ENCODE measurements at places on chromosomes 2 and 18. TPM values are rescaled to one million over a fixed set of nuclear protein-coding genes. Genes with fewer than 3 reads are reported as not detected.

DNA sequence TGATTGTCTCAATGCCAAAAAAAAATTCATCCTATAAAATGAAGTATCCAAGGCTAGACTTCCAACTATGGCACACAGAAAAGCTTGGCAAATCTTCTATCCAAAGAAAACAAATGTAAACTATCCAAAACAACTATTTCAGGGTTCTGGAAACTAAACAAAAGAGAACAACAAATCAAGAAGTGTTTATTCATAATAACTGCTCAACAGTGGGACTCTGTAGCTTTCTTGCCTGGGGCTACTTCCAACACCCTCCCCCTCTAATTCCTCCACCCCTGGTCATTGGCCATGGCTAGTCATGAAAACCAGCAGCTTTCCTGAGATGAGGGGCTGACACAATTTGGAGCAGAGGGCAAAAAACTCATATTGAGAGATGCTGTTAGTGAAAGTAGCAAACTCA, 107.0 kb downstream of the EXOC6B start:
- no peak for DNase-seq

DNA sequence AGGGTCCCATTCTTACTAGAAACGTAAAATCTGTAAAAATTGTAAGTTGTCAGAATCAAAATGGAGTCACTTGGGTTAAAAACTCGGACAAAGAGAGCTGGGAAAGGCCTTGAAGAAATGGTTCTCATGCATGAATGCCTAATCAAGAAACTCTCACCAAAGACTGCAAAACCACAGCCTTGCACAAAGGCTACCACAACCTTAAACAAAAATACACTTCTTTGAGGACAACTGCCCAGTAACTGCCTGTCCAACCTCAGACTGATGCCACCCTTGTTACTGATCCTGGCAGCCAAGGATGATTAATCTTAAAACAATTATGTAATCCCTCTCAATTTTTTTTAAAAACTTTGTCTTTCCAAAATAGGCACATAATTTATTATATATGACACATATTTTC, 299.3 kb downstream of the CCDC85A start:
- no peak for DNase-seq

GRCh38 chr2:128272601-128273468, 45.8 kb downstream of the HS6ST1 start:
- no peak for DNase-seq

The MYO3B gene
- 0.38 TPM for total RNA-seq

- DNase-seq, result no peak
Observed at GRCh38 chr18:50401888-50402287, 27.0 kb downstream of the SKA1 start.

The SNRNP27 gene
- 63.3 TPM for total RNA-seq

The IL36A gene
- not detected for total RNA-seq

GRCh38 chr18:30775629-30776028, 266.9 kb downstream of the DSC3 start:
- DNase-seq, result no peak

DNA sequence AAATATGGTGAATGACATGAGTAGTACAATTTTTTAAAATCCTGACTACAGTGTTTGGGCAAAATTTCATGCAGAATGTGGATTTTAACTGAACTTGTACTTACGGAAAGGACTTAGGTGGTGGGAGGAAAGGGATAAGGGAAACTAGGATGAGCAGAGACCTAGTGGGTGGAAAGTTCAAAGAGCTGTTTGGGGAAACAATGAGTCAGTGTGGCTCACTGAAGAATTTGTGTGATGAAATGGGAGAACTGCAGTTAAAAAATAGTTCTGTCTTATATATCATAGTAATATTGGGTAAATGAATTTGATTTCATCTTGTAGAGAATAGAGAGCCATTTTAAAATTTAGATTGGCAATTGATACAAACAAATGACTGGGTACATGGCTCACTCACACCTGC, 220.1 kb upstream of the CTAGE1 start:
- no peak for DNase-seq

DNA sequence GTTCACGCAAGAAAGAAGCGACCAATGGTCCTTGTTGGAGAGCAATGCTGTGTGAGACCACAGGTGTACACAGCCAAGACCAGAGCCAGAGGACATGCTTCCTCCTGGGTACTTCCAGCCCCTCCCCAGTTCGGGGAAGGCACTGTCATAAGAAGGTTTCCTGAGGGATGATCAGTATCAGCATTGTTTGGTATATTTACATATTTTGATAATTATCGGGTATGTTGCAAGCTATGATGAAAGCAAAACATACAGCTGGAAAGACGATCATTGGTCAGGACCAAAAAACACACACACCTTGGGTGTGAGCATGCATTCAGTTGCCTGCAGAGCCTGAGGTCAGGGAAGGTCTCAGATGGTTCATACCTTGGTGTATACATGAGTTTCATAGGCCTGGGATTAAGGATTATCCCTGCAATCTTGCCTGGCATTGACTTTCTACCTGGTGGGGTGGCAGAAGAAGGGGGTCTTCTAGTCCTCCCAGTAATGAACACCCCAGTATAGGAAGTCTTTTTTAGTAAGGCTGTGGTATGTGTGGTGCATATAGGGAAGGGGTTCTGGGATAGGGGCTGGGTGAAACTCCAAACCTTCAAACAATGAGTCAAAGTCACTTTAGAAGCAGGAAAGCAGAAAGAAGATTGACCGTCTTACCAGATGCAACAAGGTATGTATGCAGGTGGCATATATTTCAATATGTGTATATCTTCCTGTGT, 2.9 kb downstream of the SERPINB2 start:
- DNase-seq, result no peak

DNA sequence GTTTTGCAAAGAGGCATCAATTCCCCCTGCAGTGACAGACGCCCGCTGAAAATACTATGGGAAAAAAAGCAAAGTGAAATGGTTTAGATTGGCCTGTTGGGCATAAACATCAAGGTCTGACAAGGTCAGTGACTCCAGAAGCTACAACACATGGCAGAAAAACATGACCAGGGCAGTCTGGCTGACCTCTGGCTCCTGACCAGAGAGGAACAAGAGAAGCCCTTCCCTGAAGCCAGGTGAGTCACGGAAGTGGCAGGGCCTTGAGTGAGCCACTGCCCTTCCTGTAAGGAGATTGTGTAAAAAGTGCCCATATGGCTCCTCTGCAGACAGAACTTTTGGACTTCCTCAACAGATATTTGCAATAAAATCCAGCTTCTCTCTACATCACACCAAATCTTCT, 72.0 kb downstream of the DNER start:
- no peak for DNase-seq

DNA sequence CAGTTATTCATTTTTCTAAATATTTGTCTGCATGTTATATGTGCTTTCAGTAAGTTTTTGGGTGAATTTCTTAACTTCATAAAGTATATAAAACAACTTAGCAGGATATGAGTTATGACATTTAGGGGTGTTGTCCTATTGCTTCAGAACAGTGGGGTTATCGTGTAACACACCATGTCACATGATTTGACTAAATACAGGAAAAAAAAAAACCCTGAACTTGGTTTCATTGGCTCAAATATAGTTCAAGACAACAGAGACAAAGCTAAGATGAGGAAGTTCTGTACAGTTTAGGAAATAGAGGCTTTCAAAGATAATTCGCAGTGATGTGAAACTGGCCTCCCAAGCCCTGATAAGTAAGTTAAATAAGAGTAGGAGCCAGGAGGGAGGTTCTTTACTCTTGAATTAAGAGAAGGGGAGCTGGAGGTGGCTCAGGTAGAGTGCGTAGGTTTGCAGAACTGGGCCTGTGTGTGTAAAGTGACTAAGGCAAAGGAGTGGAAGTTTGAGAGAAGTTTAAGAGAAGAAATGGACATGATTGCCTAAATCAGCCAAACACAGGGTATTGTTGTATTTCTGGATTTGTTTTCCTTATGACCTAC, 53.9 kb downstream of the LIMS1 start:
- no peak for DNase-seq

The EN1 gene
- not detected for total RNA-seq

DNA sequence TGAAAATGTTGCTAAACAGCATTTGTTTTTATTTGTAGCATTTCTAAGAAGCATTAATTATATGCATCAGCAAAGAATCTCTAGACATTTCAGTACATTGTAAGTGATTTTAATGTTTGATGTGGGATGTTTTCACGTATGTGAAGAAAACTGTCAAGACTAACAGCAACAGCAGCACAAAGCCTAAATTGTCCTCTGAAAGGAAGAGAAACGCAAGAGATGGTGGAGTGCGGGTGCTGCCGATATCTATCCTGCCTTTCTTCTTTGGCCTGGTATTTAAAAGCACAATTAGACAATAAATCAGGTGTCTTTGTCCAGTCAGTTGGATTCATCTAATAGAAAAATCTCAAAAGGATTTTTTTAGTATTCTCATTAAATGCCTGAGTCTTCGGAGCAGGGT, 3.1 kb downstream of the TWIST2 start:
- no peak for DNase-seq

The ARMC9 gene
- 0.50 TPM for total RNA-seq

GRCh38 chr2:8622199-8622911, 59.5 kb upstream of the ID2 start:
- DNase-seq, result no peak

The TRPM8 gene
- not detected for total RNA-seq

The IL1R1 gene
- total RNA-seq, result 1.3 TPM

DNA sequence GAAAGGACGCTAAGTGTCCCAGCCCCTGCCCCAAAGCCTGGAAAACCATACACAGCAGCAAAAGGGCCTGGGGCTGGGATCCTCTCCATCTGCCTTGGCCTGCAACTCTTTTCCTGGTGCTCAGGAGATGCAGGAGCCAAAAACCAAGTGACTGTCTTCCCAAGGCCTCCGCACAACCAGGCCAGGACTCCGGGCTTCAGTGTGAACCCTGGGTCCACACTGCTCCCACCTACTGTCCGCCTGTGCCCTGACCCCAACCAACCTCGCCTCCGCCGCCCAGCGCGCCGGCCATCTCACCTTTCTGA, 1.1 kb downstream of the FEV start:
- no peak for DNase-seq

DNA sequence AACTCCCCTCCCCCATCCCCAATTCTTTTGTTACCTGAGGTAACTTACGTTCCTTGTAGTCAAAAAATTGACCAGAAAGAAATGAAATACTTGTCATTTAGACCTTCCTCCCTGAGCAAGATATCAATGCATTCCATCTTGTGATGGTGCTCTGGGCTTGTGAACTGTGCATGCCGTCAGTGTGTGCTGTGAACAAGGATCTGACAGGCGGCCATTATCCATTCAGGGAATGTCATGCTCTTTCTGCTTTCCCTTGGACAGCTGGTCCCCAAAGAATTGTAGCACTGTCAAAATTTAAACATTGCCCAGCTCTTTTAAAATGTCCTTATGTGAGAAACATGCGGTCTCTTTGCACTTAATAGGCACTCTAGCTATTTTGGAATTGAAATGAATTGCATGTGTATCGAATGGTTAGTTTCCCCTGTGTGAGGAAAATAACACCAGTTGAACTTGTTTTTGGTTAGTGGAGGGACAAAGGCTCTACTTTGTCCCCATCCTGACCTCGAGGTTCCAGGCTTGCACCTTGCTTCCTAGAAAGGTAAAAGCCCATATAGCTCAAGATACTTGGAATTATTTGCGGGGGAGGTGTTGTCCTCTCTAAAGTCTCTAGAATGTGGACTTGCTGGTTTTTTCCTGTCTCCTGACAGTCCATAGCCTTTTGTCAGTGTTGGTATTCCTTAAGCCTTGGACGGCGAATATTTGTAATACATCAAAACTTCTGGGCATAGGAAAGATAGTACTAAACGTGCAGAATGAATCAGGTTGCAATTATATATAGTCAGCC, 350.9 kb downstream of the NUP35 start:
- no peak for DNase-seq
